NCI-H1694 (cell line): ENCODE measurements at places on chromosomes 6 and 20.

- DNase-seq, result no peak
These were observed 33.1 kb downstream of the PRL start for GRCh38 chr6:22263748-22264147.

- no peak for DNase-seq
These were observed 39.8 kb upstream of the KIF25 start for GRCh38 chr6:167957626-167958025.

GRCh38 chr6:22569281-22570184 is at the start of gene HDGFL1:
TSS of gene HDGFL1 (plus strand) at chr6:22569566. CDS start at chr6:22569576, 10 bp downstream.
- no peak for DNase-seq

GRCh38 chr20:56630086-56630493 is 984 bp downstream of the TFAP2C start:
- no peak for DNase-seq

- DNase-seq, result no peak
These were observed 267.6 kb upstream of the SGK1 start for GRCh38 chr6:134585517-134585873.

DNA sequence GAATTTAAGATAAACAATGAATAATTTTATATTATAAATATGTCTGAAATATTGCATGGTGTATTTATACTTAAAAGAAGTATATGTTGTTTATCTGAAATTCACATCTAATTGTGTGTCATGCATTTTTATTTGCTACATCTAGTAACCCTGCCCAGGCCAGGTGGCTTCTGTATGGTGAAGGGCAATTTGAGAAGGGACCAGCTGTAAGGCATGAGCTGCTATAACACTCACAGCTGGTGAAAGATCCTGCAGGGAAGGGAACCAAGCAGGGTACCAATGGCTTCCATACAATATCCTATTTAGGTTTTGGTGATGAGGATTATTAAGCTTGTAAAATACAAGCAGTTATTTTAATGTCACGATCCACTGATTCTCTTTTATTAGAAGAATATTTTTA is 921.8 kb upstream of the GJE1 start:
- no peak for DNase-seq

- DNase-seq, result peak; percentile 38
These were observed 43.7 kb upstream of the VSX1 start for GRCh38 chr20:25125636-25126035.

GRCh38 chr20:25480156-25480555 is 72.7 kb downstream of the GINS1 start:
- no peak for DNase-seq

- no peak for DNase-seq
These were observed 103.5 kb upstream of the SIRPG start for GRCh38 chr20:1761116-1761515.
